Liver (tissue), 10 donors: ENCODE measurements at places on chromosomes 4 and X. TPM values are rescaled to one million over a fixed set of nuclear protein-coding genes. Genes with fewer than 3 reads are reported as not detected.

TSPAN7 gene
- 15.3 TPM for total RNA-seq

AFP gene
- total RNA-seq, result 3,875 TPM

RPS3A gene
- 548 TPM for total RNA-seq

JAKMIP1 gene
- total RNA-seq, result not detected

SSX1 gene
- not detected for total RNA-seq

ANOS1 gene
- 0.09 TPM for total RNA-seq

TRIM75 gene
- total RNA-seq, result not detected

COL4A6 gene
- 0.09 TPM for total RNA-seq

DNA sequence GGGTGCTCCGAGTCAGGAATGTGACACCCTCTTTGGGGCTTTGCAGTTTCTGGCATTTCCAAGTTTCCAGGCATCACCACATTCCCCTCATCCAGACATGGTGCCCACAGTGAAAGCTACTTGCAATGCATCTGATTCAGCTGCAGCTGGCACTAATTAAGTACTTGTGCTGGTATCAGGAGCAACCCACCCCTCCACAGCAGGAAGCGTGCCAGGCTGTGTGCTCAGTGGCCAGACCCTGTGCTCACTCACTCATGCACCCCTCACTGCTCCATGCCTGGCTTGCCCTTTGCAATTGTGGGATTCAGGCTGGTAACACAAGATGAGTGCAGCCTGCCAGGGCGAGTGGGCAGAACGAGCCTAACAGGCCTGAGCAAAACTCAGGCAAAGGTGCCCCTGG is 271.2 kb downstream of the EPHA5 start:
- no peak overlapping the region for H3K4me3 ChIP-seq
- H3K27ac ChIP-seq, result no peak overlapping the region
- H3K4me1 ChIP-seq, result no peaks in the 10 kb centered on the region

DNA sequence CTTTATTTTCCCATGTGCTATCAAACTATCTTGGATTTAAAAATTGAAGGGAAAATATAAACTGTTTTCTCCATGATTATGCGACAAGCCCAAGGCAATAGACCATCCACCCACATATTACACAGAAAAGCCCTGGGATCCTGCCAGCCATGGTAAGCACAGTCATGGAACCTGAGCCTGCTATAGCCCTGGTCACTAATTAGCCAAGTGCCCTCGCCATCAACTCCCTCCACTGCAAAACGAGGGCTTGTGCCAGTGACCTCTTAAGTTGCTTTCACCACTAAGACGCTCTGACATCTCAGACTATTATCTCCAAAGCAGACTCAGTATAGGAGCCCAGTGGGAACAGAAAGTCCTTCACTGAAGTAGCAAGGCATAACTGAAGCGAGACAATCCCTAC is 69.2 kb downstream of the NLGN4X start:
- no peak overlapping the region for H3K4me3 ChIP-seq
- H3K27ac ChIP-seq, result no peak overlapping the region
- no peak for DNase-seq
- no peaks in the 10 kb centered on the region for H3K27me3 ChIP-seq
- no peaks in the 10 kb centered on the region for H3K36me3 ChIP-seq
- H3K4me1 ChIP-seq, result no peaks in the 10 kb centered on the region

DNA sequence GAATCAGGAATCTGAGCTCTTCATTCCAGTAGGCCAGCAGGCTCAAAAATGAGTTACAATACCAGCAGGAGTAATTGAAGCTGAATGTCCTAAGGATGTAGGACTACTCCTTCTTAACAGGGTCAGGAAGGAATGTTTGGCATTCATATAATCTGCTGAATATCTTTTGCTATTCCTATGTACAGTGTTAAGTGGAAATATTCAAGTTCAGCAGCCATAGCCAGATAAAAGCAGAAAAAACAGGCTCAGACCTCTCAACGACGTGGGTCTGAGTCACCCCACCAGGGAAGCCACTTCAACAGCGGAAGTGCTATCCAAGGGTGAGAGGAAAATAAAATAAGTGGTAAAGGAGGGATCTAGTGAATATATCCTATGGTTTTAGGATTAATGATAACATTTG is 577.0 kb downstream of the SPOCK3 start:
- DNase-seq, result no peak
- no peak overlapping the region for H3K27ac ChIP-seq
- H3K4me1 ChIP-seq, result no peaks in the 10 kb centered on the region
- no peaks in the 10 kb centered on the region for H3K27me3 ChIP-seq

- no peak overlapping the region for H3K4me3 ChIP-seq
- H3K27ac ChIP-seq, result no peak overlapping the region
- no peaks in the 10 kb centered on the region for H3K36me3 ChIP-seq
- DNase-seq, result no peak
- no peaks in the 10 kb centered on the region for H3K27me3 ChIP-seq
These were observed 45.0 kb downstream of the PIR start for GRCh38 chrX:15448010-15448639.

- no peaks in the 10 kb centered on the region for H3K36me3 ChIP-seq
- no peak overlapping the region for H3K4me3 ChIP-seq
- H3K27ac ChIP-seq, result no peak overlapping the region
- no peaks in the 10 kb centered on the region for H3K27me3 ChIP-seq
These were observed 150.2 kb downstream of the RRAGB start for GRCh38 chrX:55867708-55868107.

GRCh38 chrX:133607419-133608348 is 192.4 kb upstream of the GPC4 start:
- no peak overlapping the region for H3K27ac ChIP-seq
- H3K4me1 ChIP-seq, result no peaks in the 10 kb centered on the region
- peaks cover 3% of the 10 kb centered on the region for H3K27me3 ChIP-seq
- no peak for DNase-seq
- H3K4me3 ChIP-seq, result no peak overlapping the region

DNA sequence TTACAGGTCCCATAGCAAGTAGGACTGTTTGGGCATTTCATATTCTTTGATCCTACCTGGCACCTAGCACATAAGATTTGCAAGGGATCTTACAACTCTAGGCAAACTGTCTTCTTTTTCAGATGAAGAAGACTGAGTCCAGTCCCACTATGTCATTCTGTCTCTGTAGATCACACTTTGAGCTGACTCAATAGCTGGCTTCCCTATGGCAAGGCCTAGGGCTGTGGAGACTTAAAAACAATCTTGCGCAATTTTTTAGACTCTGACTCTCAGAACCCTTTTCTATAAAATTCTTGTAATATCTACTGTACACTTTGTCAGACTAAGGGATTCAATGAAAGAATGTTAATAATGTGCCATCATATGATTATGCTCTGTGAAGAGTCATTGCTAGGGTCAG is 26.7 kb downstream of the OTC start:
- H3K27ac ChIP-seq, result no peak overlapping the region
- no peaks in the 10 kb centered on the region for H3K36me3 ChIP-seq
- no peak for DNase-seq
- H3K4me3 ChIP-seq, result no peak overlapping the region

GRCh38 chrX:105460376-105460775 is 239.9 kb upstream of the TEX13A start:
- no peaks in the 10 kb centered on the region for H3K36me3 ChIP-seq
- H3K4me3 ChIP-seq, result no peak overlapping the region
- H3K27me3 ChIP-seq, result no peaks in the 10 kb centered on the region
- H3K27ac ChIP-seq, result no peak overlapping the region
- no peaks in the 10 kb centered on the region for H3K4me1 ChIP-seq

DNA sequence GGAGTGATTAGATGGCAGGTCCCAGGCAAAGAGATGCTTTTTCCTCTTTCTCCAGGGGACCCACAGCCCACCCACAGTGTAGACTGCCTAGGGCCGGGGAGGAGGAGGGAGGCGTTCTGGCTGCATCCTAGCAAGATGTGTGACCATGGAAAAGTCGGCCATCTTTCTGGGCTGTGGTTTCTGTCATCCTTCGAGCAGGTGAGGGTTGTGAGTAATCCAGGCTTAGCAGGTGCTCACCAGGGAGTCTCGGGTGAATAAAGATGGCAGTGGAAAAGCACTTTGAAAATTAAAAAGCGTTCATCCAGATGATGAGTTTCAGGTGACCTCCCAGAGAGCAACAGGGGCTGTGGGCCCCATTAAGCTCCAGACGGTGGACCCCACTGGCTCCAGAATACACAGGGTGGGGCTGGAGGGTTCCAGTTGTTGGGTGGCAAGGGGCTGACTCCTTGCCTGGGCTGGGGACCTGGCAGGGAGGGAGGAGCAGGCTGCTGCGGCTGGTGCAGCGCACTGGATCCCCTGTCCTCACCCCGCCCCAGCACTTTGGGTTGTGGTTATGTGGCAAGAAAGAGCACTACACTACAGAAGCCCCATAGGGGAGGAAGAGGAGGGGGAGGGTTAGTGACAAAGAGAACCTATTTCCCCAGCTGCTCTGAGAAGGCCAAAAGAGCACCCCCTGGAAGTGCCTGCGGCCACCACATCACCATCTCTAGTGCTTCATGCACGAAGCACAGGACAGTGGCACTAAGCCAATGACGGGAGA is 23.7 kb downstream of the ELF4 start:
- H3K4me3 ChIP-seq, result no peak overlapping the region
- no peak for DNase-seq
- peak overlapping the region; percentile 31 for H3K27ac ChIP-seq

DNA sequence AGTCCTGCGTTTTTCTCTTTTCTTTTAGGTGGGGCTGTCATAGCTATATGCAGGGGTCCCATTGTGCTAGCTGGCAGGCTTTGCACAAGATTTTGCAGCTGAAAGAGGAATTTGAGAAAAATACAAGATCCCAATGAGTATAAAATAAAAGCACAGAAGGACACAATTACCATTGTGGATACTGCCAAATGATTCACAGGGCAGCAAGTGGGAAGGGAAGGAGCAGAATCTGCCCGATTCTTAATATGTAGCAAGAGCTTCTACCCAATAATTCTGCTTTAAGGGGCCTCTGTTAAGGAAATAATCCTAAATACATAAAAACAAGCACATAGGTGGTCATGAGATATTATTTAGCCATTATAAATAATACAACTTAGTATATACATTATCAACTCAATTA is 25.9 kb upstream of the ING2 start:
- no peak overlapping the region for H3K27ac ChIP-seq
- H3K4me1 ChIP-seq, result no peaks in the 10 kb centered on the region
- no peaks in the 10 kb centered on the region for H3K36me3 ChIP-seq
- H3K27me3 ChIP-seq, result no peaks in the 10 kb centered on the region

DNA sequence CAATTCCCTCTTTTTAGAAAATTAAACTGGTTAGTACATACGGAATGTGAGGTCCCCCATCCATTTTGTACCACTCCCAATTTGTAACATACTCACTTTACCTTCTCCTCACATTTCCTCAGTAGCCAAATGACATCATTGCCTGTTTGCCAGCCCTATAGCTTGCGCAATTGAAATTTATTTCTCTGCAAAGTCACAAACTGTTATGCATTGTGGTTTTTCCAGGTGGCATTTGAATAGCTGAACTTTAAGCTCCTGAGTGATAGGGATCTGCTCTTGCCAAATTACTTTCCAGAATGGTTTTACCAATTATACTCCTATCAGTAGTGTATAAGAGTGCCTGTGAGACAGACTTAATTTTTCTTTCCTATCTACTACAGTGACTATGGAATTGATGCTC is 7.7 kb downstream of the COL4A5 start:
- H3K27ac ChIP-seq, result no peak overlapping the region
- no peak for DNase-seq
- H3K27me3 ChIP-seq, result no peaks in the 10 kb centered on the region

DNA sequence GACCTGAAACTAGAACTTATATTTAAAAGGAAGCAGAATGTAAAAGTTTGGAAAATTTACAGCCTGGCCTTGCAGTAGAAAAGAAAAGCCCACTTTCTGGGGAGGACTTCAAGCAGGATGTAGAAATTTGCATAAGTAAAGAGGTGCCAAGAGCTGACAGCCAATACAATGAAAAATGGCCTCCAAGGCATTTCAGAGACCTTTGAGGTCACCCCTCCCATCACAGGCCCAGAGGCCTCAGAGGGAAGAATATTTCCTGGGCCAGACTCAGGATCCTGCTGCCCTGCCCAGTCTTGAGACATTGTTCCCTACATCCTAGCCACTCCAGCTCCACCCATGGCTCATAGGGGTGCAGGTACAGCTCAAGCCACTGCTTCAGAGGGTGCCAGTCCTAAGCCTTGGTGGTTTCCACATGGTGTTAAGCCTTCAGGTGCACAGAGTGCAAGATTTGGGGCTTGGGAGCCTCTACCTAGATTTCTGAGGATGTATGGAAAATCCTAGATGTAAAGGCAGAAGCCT is 518.9 kb upstream of the INTU start:
- no peaks in the 10 kb centered on the region for H3K27me3 ChIP-seq
- H3K4me3 ChIP-seq, result no peak overlapping the region
- H3K36me3 ChIP-seq, result no peaks in the 10 kb centered on the region
